Suprapubic skin (tissue), 4 donors: ENCODE measurements at places on chromosomes 7 and 10. TPM values are rescaled to one million over a fixed set of nuclear protein-coding genes. Genes with fewer than 3 reads are reported as not detected.

DNA sequence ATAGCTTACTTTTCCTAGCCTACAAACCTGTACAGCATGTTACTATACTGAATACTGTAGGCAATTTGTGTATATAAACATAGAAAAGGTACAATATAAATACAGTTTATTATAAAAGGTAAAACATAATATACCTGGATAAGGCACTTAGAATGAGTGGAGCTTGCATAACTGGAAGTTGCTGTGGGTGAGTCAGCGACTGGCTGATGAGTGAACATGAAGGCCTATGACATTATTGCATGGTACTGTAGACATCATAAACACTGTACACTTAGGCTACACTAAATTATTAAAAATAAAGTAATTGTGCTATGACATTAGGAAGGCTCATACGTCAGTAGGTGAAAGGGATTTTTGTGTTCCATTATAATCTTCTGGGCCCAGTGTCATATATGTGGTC lies 228.8 kb downstream of the HDAC9 start:
- no peaks in the 10 kb centered on the region for H3K36me3 ChIP-seq
- no peaks in the 10 kb centered on the region for H3K4me1 ChIP-seq
- no peak overlapping the region for H3K27ac ChIP-seq
- H3K27me3 ChIP-seq: no peaks in the 10 kb centered on the region

The BAMBI gene
- 16.1 TPM for total RNA-seq

The LRRTM3 gene
- total RNA-seq: not detected

DNA sequence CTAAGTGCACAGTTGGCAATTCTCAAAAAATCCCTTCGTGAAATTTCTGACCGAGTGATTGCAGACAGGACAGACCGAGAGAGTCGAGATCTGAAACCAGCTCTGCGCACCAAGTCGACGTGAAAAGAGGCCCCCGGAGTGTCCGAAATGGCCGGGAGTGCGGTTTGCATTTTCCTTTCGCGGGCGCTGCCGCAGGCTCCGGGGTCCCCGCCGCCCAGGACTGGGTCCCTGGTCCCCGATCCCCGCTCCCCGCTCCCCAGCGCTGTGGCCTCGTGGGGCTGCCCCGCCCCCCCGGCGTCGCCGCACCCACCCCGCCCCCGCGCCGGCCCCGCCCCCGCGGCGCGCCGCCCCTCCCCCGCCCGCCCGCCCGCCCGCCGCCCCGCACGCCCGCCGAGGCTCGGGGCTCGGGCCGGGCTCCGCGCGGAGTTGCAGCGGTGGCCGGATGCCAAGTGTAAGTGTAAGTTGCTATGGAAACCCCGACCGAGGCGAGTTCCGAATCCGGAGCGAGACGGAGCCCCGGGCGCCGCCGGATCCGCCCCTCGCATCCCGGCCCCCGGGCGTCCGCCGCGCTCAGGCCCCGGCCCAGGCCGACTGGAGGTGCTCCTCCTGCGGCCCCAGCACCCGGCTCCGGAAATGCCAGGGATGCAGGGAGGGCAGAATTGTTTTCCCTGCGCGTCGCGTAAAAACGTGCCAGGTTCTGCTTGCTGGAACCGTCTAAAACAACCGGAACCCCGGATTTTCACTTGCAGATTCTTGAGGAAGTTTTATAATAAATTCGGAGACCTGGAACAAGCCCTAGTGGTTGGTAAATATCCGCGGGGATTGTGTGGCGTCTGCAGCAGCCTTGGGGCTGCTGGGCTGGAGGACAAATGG lies 4.6 kb downstream of the BMI1 start:
- H3K27me3 ChIP-seq: peaks cover 29% of the 10 kb centered on the region
- peaks cover 13% of the 10 kb centered on the region for H3K36me3 ChIP-seq
- H3K4me1 ChIP-seq: peaks cover 29% of the 10 kb centered on the region
- peak; percentile 84 for DNase-seq
- H3K27ac ChIP-seq: peak overlapping the region; percentile 72

- H3K27me3 ChIP-seq: no peaks in the 10 kb centered on the region
- no peaks in the 10 kb centered on the region for H3K36me3 ChIP-seq
- DNase-seq: no peak
- H3K4me1 ChIP-seq: peaks cover 20% of the 10 kb centered on the region
- H3K4me3 ChIP-seq: peak overlapping the region; percentile 93
- H3K27ac ChIP-seq: peak overlapping the region; percentile 91
These were observed 788 bp upstream of the CACNA2D1 start for GRCh38 chr7:82444220-82444909.

- H3K27ac ChIP-seq: no peak overlapping the region
- H3K36me3 ChIP-seq: peaks cover 16% of the 10 kb centered on the region
- DNase-seq: no peak
- H3K4me3 ChIP-seq: no peak overlapping the region
- H3K27me3 ChIP-seq: no peaks in the 10 kb centered on the region
These were observed 98.3 kb upstream of the KCNIP2 start for GRCh38 chr10:101941871-101942270.

DNA sequence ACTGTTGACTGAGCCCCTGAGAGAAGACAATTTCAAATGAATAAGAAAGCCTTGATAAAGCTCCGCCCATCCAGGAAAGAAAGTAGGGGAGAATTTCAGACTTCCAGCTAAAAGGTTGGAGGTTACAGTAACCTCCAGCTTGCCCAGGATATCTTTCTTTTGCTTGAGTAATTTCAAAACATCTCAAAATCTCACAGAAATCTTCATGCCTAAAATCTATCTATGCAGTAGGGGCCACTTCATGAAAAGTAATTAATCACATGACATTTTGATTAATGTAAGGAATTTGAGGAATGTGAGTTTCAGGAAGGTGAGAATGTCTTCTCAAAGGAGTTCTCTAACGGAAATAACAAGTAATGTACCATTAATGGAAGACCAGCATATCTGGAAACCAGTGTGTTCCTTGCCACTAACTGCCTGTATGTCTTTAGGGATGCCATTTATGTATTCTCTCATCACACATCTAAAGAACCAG lies 24.2 kb downstream of the TRIL start:
- no peaks in the 10 kb centered on the region for H3K27me3 ChIP-seq
- no peak overlapping the region for H3K27ac ChIP-seq
- no peak for DNase-seq
- peaks cover 7% of the 10 kb centered on the region for H3K4me1 ChIP-seq
- H3K4me3 ChIP-seq: no peak overlapping the region
